Thoracic aorta (tissue), 2 donors: ENCODE measurements at places on chromosomes 16 and 17. TPM values are rescaled to one million over a fixed set of nuclear protein-coding genes. Genes with fewer than 3 reads are reported as not detected.

DNA sequence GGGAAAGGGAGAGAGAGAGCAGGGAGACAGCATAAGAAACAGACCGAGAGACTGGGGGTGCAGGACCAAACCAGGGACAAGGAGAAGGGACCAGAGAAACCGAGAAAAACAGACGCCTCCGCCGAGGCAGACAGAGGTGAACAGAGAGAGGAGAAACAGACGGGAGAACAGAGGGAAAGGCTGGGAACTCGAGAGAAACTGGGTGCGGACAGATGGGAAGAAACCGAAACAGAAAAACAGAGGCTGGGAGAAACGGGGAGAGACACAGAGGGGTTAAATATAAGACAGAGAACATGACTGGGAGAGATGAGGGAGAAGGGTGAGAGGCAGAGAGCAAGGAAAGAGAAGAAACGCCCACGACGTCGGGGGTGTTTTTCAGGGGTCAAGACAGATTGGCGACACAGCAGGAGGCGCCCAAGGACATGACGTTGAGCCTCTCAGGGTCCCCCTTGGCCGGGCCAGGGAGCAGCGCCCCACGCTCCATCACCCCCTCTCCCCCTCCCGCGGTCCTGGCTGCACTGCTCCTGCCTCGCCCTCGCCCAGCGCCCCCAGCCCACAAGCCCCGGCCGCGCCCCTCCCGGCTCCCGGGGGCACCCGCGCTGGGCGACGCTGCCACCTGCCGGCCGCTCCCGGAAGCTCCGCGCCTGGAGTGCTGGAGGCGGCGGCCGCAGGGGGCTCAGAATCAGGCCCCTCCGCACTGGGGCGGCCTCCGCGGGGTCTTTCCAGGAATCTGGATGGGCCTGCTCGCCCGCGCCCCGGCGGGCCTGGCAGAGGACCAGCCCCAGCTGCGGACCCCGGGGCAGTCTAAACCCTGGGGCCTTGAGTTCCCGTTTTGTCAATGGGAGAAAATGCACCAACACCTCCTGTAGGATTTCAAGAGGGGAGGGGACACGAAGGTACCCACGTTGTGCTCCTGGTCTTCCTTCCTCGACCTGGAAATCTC is 1.3 kb upstream of the TMEM92 start:
- DNase-seq = no peak

- peak; percentile 78 for DNase-seq
These were observed 42.3 kb downstream of the FZD2 start for GRCh38 chr17:44599298-44600175.

DNA sequence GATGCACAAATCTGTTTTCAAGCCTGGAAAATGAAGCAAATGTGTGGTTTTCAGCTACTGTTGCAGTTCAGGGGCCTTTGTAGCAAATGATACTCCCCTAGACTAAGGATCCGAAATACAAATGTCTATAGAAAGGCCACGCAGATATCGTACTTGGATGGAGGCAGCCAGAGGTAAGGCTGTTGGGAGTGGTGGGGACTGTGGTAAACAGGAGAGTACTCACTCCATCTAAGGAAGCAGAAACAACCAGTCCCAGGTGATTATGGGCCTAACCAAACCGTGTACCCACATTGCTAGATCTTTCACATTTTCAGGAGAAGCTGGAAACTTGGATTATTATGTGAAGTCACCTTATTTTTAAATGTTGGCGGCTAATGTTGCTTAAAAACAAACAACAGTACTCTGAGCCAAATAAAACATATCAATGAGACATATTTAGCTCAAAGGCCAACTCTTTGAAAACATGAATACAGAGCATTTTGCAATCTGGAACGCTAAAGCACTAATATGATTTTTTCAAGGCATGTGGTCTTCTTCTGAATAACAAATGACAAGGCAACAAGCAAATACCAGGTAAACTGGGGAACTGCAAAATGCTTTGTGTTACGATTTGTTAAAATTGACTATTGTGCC is 110.1 kb downstream of the YPEL2 start:
- DNase-seq = no peak

GRCh38 chr16:64481497-64481896 is 640.4 kb downstream of the CDH11 start:
- DNase-seq = no peak

- no peak for DNase-seq
These were observed 25.2 kb downstream of the KLHL36 start for GRCh38 chr16:84673561-84673960.

GRCh38 chr16:17261197-17261858 is 209.4 kb downstream of the XYLT1 start:
- DNase-seq = no peak

GRCh38 chr16:58970775-58971174 is 236.7 kb upstream of the GOT2 start:
- DNase-seq = no peak

- no peak for DNase-seq
These were observed 39.4 kb downstream of the ZNRF1 start for GRCh38 chr16:75038036-75038858.

DNA sequence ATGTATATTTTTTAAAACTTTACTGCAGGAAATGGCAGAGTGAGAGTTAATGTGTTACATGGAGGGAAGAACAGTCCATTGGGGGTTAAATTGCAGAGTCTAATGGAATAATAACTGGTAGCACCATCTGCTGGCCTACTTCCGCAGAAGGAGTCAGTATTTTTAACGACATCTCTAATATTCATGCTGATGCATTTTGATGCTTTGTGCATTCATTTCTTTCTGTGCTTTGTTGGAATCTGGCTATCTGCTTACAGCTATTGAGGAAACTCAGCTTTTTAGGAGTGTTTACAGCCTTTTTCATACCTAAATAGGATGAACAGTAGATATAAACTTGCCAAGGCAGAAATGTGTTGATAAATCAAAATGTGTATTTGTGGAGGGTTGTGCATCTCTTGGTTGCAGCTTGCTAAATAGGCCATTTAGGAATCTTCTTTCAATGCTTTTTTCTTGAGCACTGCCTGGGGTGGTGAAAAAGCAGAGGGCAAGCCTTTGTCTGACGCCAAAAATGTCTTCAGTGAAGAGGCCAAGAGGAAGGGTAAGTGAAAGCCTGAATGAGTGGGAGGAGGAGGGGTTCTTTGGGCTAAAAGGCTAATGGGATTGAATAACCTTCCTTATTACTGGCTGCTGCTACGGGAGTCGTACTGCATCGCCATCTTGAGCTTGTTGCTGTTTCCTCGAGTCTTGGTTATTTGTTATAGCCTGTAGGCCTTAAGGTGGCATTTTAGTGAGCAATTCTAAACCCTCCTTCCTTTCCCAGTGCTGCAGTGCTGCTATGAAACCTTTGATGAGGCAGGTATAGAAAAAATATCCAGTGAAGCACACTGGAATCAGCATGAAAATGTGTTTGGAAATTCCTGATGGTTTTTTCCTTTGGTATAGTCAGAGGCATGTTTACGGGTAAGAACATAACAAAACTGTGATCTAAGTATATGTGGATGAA is 153.3 kb downstream of the CHD9 start:
- DNase-seq = no peak

GRCh38 chr17:78953356-78954350 is 26.1 kb downstream of the LGALS3BP start:
- no peak for DNase-seq

DNA sequence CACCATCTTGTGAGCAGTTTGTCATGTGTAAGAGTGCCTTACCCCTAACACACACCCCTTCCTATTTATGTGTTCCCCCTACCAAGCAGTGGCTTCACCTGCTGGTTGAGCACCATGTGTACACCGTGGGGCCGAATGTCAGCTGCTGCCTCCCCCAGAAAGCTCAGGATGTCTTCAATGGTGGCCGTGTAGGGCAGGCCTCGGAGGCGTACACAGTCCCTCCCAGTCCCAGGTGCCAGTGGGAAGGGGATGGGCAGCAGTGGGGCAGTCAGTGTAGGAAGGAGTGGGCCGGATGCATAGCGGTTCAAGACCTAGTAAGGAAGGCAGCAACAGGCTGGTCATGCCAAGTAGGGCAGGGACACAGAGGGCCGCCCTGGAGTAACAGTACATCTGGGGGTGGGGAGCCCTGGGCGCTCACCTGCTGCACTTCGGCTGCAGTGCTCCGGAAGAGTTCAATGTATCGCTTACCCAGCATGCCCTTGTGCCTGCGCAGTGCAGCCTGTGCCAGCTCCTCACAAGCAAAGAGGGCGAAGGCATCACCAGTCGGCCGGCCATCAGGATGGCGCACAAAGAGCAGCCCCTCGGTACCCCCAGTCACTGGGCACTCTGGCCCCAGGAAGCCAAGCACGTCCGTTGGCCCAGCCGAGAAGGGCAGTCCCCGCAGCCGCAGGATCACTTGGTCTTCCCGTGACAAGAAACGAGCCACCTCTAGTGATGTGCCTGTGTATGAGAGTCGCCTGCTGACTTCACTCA is 4.4 kb downstream of the ESRP2 start:
- no peak for DNase-seq

DNA sequence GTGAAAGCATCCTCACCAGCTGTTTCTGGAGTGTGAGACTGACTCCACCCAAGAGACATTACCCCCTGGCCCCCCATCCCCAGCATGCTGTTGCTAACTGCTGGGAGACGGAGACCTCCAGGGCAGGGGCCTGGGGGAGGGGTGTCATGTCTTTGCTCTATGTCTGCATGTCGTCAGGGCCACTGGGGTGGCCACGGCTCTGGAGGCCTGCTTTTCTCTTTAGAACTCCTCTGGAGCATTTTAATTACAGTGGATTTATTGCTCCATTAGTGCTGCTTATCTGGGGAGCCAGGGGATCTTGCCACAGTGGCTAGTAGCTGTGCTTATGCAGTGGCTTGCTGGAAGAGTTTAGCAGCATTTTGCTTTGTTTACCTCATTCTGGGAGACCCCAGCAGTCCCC is 32.3 kb downstream of the CLEC16A start:
- DNase-seq = no peak

DNA sequence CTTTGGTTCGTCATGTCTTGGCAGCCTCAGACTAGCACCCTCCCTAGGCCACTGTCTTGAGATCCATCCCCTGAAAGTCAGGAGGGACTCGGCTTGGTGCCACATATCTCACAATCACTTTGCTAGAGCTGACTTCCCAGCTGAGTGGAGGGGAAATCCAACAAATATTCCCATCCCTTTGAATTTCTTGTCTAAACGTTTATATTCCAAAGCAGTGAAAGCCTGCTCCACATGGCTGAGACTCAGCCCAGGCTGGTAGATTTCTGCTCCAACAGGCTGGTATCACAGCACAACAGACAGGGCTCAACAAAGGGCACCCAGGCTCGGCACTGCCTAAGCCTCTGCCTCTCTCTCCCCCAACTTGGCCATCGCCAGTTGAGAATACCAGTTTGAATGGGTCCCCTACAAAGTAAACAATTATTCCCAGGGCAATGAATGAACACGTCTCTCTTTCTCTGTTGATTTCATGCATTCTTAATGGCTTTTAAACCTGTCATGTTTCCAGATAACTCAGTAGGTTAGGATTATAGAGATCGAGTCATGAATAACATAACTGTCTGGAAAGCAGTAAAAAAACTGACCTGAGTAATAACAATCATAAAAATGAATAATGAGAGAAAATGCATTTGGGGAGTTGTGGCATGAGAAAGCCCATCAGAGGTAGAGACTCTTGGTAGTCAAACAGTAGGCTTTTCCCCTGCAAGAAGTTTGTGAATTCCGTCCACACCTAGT is 1.0 kb downstream of the KRT13 start:
- DNase-seq = no peak

- DNase-seq = no peak
These were observed 173.1 kb downstream of the RPTOR start for GRCh38 chr17:80717720-80718083.

GRCh38 chr17:76085731-76086366 is 6.9 kb downstream of the ZACN start:
- no peak for DNase-seq

DNA sequence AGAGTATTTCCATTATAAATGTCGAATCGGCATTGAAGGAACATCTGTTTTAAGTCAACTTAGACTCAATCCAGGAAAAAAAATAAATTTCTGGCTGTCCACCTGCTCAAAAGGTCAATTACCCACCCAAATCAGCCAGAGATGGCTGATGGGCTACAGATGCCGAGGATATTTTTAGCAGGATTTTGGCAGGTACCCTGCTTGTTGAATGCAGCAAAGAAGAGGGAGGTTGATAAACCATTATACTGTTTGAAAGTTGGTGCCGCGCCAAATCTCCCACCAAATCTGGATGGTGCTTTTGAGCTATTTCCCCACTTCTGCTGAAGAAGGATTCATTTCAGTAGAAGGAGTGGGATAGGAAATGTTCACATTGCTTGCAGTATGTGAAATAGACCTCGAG is 537.7 kb downstream of the MAF start:
- no peak for DNase-seq

DNA sequence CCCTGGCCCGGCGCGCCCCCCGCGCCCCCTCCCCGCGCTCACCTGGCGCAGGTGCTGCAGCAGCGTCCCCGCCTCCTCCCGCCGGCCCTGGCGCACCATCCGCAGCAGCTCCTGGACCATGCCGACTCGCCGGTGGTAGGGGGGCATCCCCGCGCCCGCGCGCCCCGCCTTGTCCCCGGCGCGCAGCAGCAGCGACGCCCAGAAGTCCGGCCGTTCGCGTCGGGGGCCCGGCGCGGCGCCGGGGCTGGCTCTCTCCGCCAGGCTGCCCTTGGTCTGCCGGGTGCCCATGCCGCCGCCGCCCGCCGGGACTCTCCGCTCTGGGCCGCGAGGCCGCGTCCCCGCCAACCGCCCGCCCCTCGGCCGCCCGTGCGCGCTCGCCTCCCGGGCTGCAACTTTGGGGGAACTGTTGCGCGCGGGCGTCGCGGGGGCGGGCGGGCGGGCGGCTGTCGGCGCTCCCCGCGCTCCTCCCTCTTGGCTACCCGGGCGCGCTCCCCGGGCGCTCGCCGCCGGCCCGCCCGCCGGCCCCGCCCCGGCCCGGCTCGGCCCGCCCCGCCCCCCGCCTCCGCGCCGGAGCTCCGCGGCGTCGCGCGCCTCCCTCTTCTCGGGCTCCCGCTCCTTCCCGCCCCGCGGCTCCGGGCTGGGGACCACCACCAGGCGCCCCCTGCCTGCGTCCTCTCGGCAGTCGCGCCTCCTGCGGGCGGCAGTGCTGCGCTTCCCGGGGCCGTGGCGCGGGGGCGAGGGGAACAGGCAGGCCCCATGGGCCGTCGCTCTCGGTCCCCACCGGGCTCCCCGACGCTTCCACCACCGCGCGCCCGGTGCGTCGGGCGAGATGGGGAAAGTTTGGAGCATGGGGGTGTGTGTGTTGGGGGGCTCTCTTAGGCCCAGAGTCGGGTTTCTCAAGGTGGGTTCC is at the start of gene LRRC75A:
Gene LRRC75A (minus strand): TSS at position 491 of the 910 bp plus-strand sequence. CDS start 203 bp downstream, at position 288.
- DNase-seq = no peak

- DNase-seq = no peak
These were observed 29.8 kb upstream of the HS3ST3A1 start for GRCh38 chr17:13631529-13631928.

GRCh38 chr16:74035816-74036215 is 260.8 kb upstream of the PSMD7 start:
- no peak for DNase-seq

- DNase-seq = no peak
These were observed at the start of gene DPEP1 for GRCh38 chr16:89613231-89613953. Gene DPEP1, plus strand, starts transcription at chr16:89613642. Its CDS starts 16,769 bp downstream, at chr16:89630411.

- no peak for DNase-seq
These were observed 11.3 kb upstream of the ABCA10 start for GRCh38 chr17:69239611-69240600.

NPIPA8 gene
- not detected for total RNA-seq

NOD2 gene
- 7.4 TPM for total RNA-seq

TOM1L1 gene
- 42.9 TPM for total RNA-seq

TP53TG3B gene
- total RNA-seq = not detected

SKA2 gene
- total RNA-seq = 39.2 TPM

KCNH6 gene
- not detected for total RNA-seq

PRPSAP2 gene
- 26.9 TPM for total RNA-seq

CCL17 gene
- not detected for total RNA-seq

TBC1D3E gene
- not detected for total RNA-seq

TMEM92 gene
- 0.28 TPM for total RNA-seq

MLYCD gene
- 23.6 TPM for total RNA-seq

CFAP119 gene
- 0.27 TPM for total RNA-seq

CD300H gene
- total RNA-seq = not detected

MC1R gene
- total RNA-seq = 13.1 TPM

TK1 gene
- 3.5 TPM for total RNA-seq

PRSS22 gene
- not detected for total RNA-seq
